ENCODE measurements at places on chromosomes 12 and 14.
A peak's percentile ranks its signal among the peaks of the same experiment; 100 is the strongest.

DNA sequence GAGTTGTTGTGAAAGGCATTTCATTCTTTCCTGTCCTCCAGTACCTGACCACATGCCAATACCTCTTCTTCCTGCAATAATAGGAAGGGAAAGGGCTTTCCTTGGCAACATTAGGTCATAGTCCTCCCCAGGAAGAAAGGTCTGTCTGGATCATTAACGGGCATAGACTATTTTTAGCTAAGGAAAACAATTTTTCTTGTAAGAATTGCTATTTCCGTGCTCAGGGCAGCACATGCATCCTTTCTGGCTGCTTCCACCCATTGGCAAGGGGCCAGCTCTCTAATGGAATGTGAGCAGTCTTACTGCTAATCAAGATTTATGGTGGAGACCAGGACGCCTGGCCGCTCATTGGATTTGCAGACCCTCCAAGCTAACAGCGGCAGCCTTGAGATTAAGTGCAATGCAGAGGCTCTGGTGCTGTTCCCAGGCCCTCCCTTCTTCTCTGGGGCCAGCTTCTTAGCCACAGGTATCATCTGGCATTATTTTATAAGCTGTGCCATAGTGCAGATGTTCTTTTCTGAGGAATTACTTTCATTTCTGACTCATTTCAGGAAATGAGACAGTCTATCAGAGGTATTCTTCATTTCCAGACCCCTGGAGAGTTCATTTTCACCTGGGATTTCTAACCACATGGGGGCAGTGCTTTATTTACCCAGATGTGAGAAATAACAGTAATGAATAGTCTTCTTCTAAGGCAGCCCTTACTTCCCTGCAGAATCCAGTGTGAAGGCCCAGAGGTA is 52.9 kb downstream of the ANO6 start:
- no peak for DNase-seq

GRCh38 chr12:111773801-111774551 is 7.2 kb downstream of the ALDH2 start:
- DNase-seq: peak; percentile 36

DNA sequence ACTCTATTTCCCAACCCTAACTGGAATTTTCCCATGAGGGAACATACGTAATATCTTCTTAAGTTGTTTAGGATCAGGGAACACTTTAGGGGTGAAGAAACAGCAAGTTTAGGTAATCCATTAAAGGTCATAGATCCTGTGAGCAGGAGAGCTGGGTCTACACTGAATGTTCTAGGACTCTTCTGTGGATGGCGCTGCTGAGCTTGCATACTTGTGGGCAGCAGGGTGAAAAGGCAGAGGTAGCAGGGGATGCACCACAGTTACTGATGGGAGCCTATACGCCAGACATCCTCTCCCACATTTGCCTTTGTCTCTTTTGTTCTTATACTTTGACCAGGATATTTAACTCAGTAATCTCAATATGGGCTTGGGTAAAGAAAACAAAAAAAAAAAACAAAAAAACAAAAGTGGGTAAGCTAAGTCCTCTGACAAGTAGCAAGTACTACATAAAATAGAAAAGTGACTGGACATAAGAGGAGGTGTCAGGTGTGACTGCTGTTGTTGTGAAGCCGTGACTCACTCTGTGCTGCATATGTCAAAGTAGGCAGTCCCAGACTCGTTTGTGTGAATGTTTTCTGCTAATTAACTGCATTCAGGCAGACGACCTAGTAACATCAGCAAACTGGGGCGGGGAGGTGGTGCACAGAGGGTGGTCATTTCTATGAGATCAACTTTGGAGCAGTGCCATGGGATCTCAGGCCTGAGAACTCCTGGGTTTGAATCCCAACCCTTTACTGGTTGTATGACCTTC is 31.6 kb downstream of the NEUROD4 start:
- DNase-seq: no peak

DNA sequence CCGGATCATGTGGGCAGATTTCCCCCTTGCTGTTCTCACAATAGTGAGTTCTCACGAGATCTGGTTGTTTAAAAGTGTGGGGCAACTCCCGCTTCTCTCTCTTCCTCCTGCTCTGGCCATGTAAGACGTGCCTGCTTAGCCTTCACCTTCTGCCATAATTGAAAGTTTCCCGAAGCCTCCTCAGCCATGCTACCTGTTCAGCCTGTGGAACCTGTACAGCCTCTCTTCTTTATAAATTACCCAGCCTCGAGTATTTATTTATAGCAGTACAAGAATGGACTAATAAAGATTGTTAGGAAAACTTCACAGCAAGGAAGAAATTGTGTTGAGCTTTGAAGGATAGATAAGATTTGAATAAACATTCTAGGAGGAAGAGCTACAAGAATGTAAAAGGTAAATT is 52.1 kb downstream of the KDM5A start:
- no peak for DNase-seq

DNA sequence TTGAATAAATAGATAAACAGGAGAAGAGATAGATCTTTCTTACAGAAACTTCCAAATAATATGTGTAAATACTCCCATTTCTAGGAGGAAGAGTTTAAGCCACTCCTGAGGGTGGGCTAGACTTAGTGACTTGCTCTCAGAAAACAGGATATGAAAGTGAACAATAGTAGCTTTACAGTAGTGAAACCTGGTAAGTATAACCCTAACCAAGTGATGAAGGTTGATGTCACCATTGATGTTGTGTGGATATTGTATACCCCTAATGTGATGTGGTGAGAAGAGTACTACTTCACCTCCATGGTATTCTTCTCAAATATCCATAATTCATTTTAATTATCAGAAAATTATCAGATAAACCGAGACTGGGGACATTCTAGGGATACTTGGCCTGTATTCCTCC is 20.9 kb downstream of the AKAP6 start:
- DNase-seq: no peak

DNA sequence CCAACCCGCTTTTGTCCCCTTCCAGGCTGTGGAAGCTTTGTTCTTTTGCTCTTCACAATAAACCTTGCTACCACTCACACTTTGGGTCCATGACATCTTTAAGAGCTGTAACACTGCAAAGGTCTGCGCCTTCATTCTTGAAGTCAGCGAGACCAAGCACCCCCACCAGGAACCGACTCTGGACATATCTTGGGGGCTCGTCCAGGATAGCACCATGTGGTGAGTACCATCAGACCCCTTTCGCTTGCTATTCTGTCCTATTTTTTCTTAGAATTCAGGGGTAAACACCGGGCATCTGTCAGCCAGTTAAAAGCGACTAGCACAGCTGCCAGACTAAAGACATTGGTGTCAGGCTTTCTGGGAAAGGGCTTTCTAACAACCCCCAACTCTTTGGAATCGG is 137.6 kb upstream of the PPFIA2 start:
- no peak for DNase-seq
